Brain pericyte (primary cell): ENCODE measurements at places on chromosomes 5 and 9.

- no peak for DNase-seq
Measured at GRCh38 chr5:140298183-140298601, 4.7 kb downstream of the PFDN1 start.

DNA sequence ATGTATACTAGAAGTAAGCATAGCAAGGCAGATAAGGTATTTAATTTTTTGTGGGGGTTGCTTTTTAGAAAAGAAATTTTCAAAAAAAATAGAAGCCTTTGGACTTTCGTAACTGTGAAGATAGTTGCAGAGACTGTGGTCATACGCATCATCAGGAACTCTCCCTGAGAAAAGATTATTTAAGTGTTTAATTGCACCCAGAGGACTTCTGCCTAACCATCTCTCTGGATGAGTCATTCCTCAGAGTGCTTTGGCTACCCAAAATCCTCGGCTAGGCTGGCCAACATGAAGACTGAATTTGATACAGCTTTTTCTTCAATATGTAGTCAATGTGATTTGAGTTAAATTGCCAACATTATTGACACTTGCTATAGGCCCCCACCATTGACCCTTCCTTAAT is 296.4 kb downstream of the TLR4 start:
- no peak for DNase-seq

DNA sequence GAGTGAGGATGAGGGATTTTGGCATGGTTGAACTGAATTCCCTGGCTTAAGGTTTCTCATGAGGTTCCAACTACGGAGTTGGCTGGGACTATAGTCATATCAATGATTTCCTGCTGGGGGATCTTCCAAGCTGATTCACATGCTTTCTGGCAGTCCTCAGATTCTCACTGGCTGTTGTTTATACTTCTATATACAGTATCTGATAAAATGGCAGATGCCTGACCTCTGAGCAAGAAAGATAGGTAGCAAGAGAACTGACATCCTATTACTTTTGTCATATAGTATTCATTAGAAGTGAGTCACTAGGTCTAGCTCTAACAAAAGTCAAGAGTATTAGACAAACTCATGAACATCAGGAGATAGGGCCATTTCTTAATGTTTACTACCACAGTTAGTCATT is 440.9 kb upstream of the EDIL3 start:
- no peak for DNase-seq

DNA sequence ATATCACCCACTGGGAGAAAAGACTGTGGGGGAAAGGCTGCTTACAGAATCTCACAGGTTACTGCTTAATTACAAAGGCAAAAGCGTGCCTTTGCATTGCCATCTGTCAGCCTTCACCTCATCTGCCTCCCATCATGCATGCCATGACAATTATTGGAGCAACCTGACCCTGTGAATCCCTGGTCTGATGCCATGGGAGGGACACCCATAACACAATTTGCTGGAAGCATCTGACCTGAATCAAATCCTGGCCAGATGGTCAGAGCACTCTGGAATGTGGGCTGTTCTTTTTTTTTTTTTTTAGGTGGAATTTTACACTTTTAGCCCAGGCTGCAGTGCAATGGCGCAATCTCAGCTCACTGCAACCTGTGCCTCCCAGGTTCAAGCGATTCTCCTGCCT is 11.6 kb upstream of the RETREG1 start:
- no peak for DNase-seq

DNA sequence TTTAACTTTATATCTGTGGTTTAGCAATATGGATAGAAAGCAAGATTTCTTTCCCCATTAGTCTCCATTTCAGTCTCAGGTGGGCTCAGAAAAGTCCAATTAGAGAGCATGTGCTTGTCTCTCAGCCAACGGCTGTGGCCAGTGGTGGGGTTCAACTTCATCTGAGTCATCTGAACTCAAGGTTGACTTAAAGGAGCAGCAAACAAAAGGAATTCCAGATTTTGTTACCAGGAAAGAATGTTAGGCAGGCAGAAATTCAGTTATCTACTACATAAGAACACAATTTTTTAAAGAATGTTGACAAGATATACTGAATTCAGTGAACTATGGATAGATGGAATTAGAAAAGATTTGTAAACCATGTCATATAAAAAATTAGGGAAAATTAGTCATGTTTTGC is 784.1 kb downstream of the MAT2B start:
- DNase-seq, result no peak

DNA sequence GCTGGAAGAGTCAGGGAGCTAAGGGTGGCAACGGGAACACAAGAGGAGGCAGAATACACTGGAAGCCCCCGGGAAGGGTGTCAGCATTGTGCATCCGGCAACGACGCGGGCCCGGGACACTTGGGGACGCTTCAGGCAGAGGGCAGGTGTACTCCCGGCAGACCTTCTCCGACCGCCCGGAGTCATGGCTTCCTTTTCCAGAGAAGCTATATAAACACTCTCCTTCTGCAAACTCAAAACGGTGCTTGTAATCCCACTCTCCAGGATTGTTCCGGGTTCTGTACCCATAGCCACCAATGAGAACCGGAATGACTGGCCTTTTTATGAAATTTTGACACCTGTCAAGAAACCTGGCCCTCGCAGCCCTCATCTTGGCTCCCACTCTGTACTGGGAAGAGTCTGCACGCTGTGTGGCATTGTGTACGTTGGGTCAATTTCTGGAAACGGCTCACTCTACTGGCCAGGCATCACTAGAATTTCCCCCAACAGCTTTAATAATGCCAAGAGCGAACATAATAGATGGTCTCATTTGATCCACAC is 462 bp upstream of the MCC start:
- DNase-seq, result no peak

GRCh38 chr5:53479590-53480415 is 626 bp upstream of the FST start:
- no peak for DNase-seq

DNA sequence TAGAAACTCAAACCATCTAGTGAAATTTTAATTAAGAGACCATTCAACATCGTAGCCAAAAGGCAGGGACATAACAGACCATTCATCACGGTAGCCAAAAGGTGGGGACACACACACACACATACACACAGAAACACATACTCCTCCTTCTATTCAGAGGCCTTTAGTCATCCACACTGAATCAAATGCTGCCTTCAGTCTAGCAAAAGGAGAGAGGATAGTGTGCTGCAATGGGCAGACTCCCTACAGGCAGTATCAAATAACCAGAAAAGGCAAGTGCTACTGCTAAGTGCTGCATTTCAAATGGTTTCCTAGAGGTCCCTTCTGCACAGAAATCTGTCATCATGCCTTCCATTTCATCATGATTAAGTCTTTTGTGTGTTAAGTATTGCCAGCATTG is 303.9 kb downstream of the TRIM32 start:
- no peak for DNase-seq

- no peak for DNase-seq
Measured at GRCh38 chr5:124660229-124661093, 86.0 kb downstream of the ZNF608 start.

- DNase-seq, result no peak
Measured at GRCh38 chr9:109166771-109167601, at the start of gene FRRS1L. TSS of gene FRRS1L (minus strand) at chr9:109167249. CDS start at chr9:109167138, 111 bp downstream.

GRCh38 chr5:148632255-148633066 is 21.9 kb downstream of the HTR4 start:
- no peak for DNase-seq

DNA sequence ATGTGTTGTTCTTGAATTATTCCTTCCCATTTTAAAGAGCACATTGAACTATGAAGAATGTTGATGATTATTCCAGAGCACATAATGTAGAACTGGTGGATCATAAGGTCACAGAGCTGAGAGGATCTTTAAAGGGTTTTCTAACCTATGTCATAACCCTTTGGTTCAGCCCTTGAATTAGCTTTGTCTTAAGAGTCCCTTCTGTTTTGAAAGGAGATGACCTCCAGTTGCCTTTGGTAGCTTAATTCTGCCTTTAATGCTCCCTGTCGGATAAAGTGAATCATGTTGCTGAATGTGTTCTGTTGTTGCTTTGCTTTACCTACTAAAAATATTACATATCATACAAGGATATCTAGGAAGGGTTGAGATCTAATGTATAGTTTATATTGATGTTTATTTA is 99.1 kb upstream of the PRRC1 start:
- DNase-seq, result no peak

GRCh38 chr9:94160594-94161501 is 76.6 kb downstream of the PTPDC1 start:
- no peak for DNase-seq

DNA sequence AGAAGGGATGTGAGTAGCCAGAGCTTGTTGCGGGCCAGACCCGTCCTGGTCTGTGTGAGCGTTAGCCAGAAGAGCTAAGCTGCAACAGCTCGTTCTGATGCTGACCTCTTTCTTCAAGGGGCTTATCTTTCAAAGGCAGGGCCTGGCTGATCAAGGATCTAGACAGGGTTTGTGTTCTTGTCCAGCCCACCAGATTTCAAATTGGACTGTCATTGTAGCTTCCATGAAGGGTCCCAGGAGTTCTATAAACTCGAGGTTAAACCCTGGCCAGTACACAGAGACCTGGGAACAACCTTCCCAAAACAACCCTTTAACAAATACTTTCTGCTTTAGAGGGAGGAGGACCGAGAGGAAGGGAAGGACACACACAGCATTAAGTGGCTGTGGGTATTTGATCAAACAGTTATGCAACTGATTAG is 153.0 kb upstream of the TUT7 start:
- no peak for DNase-seq

- no peak for DNase-seq
Measured at GRCh38 chr9:117552811-117553210, 138.0 kb upstream of the ASTN2 start.

DNA sequence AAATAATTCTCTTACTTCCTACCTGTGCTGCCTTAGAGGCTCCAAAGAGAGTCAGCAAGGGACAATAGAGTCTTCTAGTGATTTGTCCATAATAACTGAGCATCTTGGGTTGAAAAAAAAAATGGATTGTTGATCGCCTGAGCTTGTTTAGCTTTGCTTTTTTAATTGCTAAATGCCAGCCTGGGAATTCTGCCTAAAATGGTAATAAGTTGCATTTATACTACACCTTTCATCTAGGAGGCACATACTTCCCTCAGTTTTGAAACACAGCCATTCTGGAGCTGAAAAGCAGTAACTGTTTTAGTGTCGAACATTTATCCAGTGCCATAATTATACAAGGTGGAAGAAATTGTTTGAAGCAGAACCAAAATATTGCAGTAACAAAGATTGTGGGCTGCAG is 421.3 kb downstream of the CAAP1 start:
- DNase-seq, result no peak

GRCh38 chr5:172088801-172089200 is 82.4 kb upstream of the FBXW11 start:
- no peak for DNase-seq

GRCh38 chr5:174327317-174327864 is 281.9 kb downstream of the NSG2 start:
- no peak for DNase-seq

DNA sequence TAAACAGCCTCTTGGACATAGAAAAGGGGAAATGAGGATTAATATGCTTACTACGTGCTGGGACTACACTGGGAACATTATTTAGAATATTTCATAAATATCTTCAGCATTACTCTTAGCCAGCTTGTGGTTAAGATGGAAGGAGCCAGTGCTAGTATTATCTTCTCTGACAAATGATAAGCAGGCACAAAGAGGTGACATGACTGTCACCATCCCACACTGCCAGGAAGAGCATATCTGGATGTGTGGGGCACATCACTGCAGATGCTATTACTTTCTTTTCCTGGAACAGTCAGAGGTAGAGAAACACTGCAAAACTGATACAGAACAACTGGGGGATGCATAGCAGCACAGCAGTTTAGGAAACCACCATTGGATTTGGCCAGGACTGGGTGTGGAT is 281.0 kb upstream of the TNC start:
- no peak for DNase-seq

DNA sequence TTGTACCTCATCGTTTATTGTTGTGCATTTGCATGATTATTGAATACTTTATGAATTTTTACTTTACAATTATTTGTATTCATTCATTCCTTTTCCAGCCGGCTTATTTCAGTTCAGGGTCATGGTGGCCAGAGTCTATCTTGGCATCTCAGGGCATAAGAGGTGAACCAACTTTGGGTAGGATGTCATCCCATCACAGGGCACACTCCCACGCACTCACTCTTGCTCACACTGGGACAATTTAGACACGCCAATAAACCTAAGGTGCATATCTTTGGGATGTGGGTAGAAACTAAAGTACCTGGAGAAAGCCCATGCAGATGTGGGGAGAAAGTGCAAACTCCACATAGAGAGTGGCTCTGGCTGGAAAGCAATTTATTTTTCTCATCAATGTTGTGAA is 158.1 kb upstream of the MAST4 start:
- DNase-seq, result no peak

DNA sequence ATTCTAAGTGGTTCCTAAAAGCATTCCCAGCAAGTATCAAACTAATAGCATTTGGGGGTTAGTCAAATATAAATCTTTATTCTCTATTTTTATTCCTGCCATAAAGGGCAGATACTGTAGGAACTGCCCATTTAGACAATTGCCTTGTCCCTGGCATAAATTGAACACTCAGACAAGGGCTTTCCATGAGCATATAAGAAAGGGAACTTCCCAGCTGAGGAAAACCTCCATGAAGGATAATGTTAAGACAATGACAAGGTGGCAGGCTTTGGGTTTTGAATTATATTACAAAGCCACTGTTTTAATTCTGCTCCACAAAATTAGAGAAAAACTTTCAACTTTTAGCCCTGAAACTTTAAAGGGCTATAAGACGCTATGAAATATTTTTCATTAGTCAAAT is 81.3 kb downstream of the ST8SIA4 start:
- DNase-seq, result no peak

- no peak for DNase-seq
Measured at GRCh38 chr5:6823996-6824395, 110.8 kb downstream of the TENT4A start.

DNA sequence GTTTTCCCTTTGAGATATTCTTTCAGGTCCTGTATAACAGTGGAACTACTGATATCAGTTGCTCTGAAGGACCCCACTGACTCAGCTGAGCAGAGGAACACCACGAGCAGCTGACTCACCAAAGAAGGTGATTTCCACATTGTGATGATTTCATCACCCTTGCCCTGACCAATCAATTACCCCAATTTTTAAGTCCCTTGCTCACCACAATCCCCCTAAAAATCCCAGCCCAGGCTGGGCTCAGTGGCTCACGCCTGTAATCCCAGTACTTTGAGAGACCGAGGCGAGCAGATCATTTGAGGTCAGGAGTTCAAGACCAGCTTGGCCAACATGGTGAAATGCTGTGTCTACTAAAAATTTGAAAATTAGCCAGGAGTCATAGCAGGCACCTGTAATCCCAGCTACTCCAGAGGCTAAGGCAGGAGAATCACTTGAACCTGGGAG is 125.3 kb upstream of the ABCA1 start:
- no peak for DNase-seq

GRCh38 chr5:103358305-103358995 is 99.9 kb downstream of the MACIR start:
- no peak for DNase-seq

DNA sequence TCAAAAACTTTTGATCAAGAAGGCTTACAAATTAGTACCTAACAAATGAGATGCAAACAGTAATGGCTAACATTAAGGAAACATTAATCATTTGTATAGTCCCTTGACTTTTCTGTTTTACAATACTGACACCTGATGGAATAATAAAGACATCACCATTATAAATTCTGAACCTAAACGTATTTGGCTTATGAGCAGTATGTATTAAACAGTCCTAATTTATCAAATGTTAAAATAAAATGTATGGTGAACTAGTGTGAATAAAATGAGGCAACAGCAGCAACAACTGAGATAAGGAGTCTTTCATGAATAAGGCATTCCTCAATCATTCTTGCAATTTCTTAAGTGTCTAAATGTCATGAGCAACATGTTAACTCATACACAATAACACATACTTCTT is 6.0 kb downstream of the PUM3 start:
- no peak for DNase-seq

GRCh38 chr9:81468084-81468595 is 221.2 kb downstream of the TLE1 start:
- DNase-seq, result no peak
